ENCODE measurements at places on chromosomes 7 and 10.

DNA sequence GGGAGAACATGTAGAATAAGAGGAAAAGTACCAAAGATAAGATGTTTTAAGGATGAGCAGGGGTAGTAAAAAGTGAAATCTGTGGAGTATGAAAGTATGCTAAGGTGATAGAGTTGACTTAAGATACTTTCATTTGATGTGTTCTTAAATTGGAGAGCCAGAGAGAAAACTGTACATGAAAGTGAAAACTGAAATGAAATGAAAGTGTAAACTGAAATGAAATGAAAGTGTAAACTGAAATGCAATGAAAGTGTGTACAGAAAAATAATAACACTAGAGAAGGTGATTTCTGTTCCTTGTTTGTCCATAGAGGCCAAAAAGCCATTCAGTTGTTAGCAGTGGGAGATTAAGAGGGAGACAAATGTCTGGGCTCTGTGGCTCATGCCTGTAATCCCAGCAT is 17.5 kb downstream of the AHR start:
- DNase-seq: no peak

DNA sequence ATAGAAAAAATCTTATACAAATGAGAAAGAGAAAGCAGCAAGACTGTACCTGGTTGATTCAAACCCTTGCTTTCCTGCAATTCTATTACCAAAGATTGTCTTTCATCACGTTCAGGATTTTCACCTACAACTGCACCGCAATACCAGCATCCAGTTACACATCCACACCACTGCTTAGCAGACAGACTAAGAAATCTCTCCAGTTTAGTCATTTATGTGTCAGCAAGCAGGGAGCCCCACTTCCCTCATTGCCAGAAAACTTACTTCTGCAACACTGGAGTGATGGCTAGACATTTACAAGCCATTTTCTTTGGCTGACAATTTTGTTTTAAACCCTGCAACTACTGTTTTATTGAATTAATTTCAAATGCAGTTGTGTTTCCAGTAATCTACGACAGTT is 359.6 kb upstream of the MEOX2 start:
- DNase-seq: peak; percentile 52

GRCh38 chr7:100200693-100201092 is 19.1 kb upstream of the PVRIG start:
- DNase-seq: no peak

DNA sequence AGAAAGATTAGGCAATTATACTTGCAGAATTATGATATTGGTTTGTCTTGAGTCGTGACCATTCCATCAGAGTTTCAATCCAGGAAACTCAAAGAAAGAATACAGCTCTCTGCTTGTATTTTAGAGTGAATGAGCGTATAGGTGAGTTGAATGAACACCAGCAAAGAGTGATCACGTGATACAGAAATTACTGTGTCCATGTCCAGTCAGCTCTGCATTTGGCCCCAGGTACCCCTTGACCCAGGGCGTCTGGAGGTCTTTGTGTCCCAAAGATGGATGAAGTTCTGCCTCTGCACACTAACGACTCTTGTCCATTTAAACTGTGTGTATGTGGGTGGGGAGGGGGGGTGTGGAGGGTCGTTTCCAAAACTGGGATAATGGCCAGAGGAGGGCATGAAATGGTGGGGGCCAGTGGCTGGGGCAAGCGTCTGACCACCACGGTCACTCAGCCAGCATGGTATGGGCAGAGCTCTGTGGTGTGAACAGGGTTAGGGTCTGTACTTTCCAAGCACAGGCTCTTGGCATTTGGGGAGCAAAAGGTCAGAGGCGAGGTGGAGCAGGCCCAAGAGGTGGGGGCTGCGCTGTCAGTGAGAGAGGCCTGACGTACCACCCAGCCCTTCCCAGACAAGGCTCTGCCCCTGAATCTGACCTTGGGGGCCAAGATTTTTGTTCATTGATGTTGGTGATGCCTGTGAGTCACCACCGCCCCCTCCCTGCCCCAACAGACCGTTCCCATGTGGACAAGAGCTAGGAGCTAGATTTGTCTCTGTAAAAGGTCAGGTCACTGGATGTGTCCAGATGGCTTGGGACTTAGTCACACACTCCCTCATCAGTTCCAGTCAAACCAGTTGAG is 1.4 kb downstream of the PTPRE start:
- peak; percentile 73 for DNase-seq

GRCh38 chr10:130403153-130404075 is 267.2 kb downstream of the GLRX3 start:
- DNase-seq: no peak

- DNase-seq: peak; percentile 73
Measured at GRCh38 chr10:97553575-97554031, 19.0 kb upstream of the ANKRD2 start.

DNA sequence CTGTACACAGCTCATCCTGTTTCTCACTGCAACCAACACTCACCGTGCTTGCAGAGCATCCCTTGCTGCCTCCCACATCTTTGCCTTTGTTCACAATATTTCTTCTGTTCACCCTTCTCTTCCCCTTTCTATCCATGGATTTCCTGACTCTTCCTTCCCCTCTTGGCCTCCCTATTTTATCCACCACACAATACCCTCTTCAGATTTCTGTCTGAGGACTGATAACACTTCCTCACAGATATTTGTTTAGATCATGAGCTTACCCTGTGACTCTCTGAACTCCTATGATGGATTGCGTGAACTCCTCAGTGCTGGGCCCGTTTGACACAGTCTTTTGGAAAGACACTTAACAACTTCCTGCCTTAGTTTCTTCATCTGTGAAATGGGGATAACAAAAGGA is 62.8 kb upstream of the GPR158 start:
- DNase-seq: peak; percentile 6

DNA sequence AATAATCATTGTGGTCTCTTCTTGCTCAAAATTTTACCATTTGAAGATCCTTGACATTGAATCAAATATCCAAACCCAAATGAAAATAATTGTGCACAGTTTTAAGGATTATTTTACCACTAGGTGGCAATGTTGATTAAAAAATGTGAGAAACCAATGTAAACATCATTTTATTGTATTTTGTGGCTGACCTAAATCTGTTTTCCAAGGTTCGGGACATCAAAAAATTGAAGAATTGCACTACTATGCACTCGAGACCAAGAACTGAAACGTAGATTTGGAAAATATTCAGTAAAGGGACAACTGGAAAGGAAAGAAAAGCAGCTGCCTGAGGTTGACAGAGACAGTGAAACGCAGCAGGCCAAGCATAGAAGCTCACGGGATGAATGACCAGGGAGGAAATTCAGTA is 259.3 kb downstream of the SNX13 start:
- DNase-seq: peak; percentile 75

GRCh38 chr10:69208761-69209160 is 11.4 kb upstream of the HKDC1 start:
- DNase-seq: no peak

GRCh38 chr7:155733582-155734444 is 78.5 kb downstream of the SHH start:
- no peak for DNase-seq

- DNase-seq: no peak
Measured at GRCh38 chr7:55303220-55303619, 61.9 kb upstream of the LANCL2 start.

DNA sequence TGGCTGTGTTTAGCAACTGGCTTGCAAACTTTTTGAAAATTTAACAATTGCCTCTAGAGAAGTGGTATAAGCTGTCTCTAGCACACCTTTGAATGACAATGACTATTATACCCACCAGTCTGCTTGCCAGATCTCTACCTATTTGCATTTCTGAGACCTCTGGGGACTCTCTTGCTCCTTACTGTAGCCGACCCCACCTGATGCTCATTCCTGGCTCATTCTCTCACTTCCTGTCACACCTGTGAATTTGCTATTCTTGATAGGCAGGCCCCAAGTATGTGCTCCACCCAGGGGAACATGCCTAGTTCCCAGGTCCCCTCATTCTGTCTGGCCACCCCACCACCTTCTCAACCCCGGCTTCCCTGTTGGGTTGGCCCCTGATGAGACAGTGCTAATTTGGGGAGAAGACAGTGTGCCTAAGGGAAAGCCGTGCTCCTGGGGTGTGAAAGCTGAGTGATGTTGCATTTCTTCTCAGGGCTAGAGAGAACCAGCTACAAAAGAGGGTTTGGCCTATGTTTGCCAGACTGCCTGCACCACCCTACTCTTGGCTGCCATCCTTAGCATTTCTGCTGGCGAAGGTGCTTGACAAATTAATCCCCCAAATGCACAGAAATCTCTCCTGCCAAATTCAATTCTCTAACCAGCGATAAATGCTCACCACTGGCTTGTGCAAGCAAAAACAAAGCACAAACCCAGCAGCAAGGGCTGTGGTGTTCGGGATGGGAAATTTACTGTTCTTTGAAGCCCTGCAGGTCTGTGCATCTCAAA is 138.2 kb downstream of the RPS24 start:
- no peak for DNase-seq

DNA sequence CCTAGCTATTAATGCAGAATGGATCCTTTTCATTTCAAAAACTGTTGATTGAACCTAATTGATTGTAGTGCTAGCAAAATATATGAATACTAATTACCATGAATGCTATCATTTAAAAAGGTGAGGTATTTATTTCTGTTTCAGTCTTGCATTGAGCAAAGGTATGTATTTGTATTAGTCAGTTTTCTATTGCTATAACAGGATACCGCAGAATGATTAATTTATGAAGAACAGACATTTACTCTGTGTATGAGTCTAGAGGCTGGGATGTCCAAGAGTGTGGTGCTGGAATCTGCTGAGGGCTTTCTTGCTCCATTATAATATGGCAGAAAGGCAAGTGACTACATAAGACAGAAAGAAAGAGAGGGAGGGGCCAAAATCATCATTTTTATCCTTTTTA is 199.2 kb downstream of the KIF20B start:
- DNase-seq: no peak

DNA sequence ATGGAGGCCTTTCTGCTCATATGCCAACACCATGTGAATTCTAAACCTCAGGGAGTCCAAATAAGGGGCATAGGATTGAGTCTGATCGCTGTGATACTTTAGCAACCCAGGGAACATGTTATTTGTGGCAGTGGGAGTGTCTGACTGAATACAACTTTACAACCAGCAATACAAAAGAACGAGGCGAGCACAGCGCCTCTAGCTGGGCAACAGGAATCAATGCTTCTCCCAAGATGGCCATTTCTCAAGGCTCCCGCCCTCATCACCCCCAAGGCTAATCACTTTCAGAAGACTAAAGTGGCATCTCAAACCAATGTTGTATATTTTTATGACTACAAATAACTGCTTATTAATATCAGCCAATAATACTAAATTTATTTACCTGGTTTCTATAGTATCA is 28.1 kb downstream of the YWHAG start:
- DNase-seq: no peak

GRCh38 chr7:151661587-151661986 is 141.9 kb upstream of the RHEB start:
- DNase-seq: no peak

GRCh38 chr10:93821051-93821772 is 63.5 kb downstream of the LGI1 start:
- peak; percentile 59 for DNase-seq

GRCh38 chr7:108335269-108335918 is 120.8 kb downstream of the NRCAM start:
- no peak for DNase-seq

- no peak for DNase-seq
Measured at GRCh38 chr7:150926066-150926465, 52.1 kb downstream of the KCNH2 start.

- DNase-seq: no peak
Measured at GRCh38 chr7:27101957-27102580, 414 bp downstream of the HOXA2 start.

DNA sequence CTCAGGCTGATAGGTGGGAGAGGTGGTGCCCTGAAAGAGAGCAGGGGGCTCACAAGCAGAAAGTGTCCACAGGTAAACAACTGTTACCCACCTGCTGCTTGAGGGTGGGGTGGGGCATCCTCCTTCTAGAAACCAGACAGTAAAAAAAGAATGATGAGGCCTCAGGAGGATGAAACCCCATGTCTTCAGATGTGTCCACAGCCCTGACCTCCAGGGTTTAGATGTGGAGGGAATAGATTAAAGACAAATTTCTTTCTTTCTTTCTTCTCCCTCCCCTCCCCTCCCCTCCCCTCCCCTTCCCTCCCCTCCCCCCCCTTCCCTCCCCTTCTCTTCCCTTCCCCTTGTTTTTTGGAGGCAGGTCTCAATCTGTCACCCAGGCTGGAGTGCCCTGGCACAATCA is 333.5 kb upstream of the NUPR2 start:
- DNase-seq: no peak

DNA sequence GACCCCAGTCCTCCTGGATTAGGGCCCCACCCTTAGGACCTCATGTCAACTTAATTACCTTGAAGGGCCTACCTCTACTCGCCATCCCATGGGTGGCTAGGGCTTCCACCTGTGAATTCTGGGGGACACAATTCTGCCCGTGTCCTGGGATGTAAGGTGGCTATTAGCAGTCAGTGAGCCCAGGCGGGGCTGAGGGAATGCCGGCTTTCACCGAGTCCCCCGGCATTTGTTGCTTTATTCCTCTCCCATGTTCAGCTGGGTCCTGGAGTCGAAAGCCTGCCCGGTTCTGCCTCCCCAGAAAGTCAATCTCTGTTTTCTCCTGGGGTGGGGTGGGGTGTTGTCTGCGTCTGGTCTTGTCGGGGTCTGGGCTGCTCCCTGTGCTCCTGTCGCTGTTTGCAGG is 125.6 kb downstream of the GLRX3 start:
- DNase-seq: no peak

- DNase-seq: no peak
Measured at GRCh38 chr10:128921389-128922022, 545.5 kb upstream of the MGMT start.

DNA sequence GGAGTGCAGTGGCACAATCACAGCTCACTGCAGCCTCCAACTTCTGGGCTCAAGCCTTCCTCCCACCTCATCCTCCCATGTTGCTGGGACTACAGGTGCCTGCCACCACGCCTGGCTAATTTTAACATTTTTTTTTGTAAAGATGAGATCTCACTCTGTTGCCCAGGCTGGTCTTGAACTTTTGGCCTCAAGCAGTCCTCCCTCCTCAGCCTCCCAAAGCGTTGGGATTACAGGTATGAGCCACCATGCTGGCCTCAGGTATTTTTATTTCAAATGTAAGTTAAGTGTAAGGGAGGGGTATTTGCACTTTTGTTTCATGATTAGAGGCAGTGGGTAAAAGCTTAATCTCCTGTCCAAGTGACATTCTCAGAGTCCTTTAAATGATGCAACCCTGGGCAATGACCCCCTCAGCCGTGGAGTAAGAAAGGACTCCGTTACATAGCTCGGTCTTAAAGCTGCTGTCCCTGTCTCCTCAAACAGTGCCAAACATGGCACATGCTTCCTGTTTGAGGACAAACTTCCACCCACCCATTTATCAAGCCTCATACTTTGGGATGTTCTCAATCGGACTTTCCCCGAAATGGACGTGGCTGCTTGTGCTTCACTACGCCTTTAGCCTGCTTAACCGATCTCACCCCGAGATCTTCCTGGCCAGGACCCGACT is 296.1 kb downstream of the BAMBI start:
- DNase-seq: no peak

GRCh38 chr10:22623633-22624253 is 90.6 kb downstream of the PIP4K2A start:
- DNase-seq: no peak

GRCh38 chr10:79311581-79312407 is 35.5 kb upstream of the PPIF start:
- DNase-seq: no peak

- peak; percentile 79 for DNase-seq
Measured at GRCh38 chr7:139526578-139527544, 3.4 kb downstream of the CLEC2L start.
